Type B pancreatic cell (in vitro differentiated cells): ENCODE measurements at places on chromosomes 4 and X.

DNA sequence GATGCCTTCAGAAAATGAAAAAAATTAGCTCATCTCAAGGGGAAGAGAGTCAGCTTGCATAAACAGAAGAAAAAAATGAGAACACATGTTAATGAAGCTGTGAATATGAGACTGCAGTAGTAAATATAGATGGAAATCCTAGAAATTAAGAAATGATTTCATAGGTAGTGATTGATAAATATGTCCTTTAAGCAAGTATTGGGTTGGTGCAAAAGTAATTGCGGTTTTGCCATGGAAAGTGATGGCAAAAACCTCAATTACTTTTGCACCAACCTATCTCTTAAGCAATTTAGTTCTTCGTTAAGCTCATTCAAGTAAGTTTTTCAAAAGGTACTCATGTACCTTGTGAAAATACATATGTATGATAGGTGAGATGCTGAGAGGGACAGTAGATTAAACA, 400.9 kb downstream of the SH2D1A start:
- H3K36me3 ChIP-seq, result no peaks in the 10 kb centered on the region
- no peak overlapping the region for H3K27ac ChIP-seq
- no peaks in the 10 kb centered on the region for H3K27me3 ChIP-seq

- DNase-seq, result no peak
- peak overlapping the region; percentile 40 for H3K4me3 ChIP-seq
- peaks cover 4% of the 10 kb centered on the region for H3K36me3 ChIP-seq
- peaks cover 20% of the 10 kb centered on the region for H3K4me1 ChIP-seq
These were observed 189.3 kb downstream of the DHRSX start for GRCh38 chrX:2311501-2311900.

DNA sequence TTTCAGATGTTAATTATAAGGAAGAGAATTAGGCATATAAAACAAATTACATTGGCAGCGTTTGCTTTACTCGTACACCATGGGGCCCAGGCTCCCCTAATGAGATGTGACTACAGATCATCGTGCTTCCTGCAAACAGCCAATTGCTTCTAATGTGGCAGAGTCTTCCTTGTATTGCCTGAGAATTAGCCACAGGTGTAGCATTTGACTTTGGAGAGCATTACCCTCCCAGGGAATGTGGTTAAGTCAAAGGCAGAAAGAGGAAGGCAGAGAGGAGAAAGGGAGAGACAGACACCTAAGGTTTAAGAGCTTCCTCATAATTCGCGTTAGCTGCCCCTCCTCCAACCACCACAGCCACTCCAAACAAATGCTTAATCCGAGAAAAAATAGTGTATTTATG, 97.0 kb downstream of the MID1IP1 start:
- no peak overlapping the region for H3K4me3 ChIP-seq
- DNase-seq, result no peak
- H3K27me3 ChIP-seq, result no peaks in the 10 kb centered on the region
- H3K4me1 ChIP-seq, result no peaks in the 10 kb centered on the region
- H3K27ac ChIP-seq, result no peak overlapping the region

DNA sequence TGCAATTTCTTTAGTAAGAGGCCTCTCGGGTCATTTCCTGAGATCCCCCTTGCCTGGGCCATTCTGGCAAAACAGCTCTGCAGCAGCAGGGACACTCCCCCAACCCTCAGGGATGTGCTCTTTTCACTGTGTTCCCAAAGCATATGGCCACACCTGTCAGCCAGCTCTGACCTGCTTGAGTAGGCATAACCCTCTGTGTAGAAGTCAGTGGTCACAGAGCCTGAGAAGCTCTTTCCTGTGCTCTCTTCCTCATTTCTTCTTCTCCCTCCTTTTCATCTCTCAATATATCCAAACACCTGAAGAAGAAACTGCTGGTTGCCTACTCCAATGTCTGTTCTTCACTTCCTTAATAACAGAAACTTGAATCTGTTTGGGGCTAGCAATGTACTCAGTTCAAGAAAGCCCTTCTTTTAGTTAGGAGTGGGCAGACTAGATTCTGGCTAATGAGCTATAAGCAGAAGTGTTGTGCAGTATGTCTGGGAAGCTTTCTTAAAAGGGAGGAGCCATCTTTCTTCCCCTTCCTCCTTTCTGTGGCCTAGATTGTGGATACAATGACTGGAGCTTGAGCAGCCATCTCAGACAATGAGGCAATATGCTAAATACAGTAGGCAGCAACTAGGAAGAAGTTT, 73.3 kb downstream of the PRPS1 start:
- H3K4me1 ChIP-seq, result no peaks in the 10 kb centered on the region
- H3K27ac ChIP-seq, result no peak overlapping the region
- H3K4me3 ChIP-seq, result no peak overlapping the region
- DNase-seq, result no peak

- no peak for DNase-seq
- H3K27ac ChIP-seq, result no peak overlapping the region
- no peaks in the 10 kb centered on the region for H3K27me3 ChIP-seq
- peaks cover 3% of the 10 kb centered on the region for H3K4me1 ChIP-seq
These were observed 726.7 kb downstream of the C4orf33 start for GRCh38 chr4:129822701-129823100.

GRCh38 chr4:163344147-163345125, 744 bp downstream of the NPY5R start:
- H3K36me3 ChIP-seq, result no peaks in the 10 kb centered on the region
- H3K27me3 ChIP-seq, result peaks cover 63% of the 10 kb centered on the region
- H3K27ac ChIP-seq, result peak overlapping the region; percentile 41
- peak overlapping the region; percentile 85 for H3K4me3 ChIP-seq
- DNase-seq, result peak; percentile 71

- no peak overlapping the region for H3K4me3 ChIP-seq
- peaks cover 15% of the 10 kb centered on the region for H3K36me3 ChIP-seq
- H3K27me3 ChIP-seq, result no peaks in the 10 kb centered on the region
- no peak overlapping the region for H3K27ac ChIP-seq
- peaks cover 5% of the 10 kb centered on the region for H3K4me1 ChIP-seq
- DNase-seq, result no peak
These were observed 23.2 kb upstream of the ZCCHC13 start for GRCh38 chrX:74280759-74281158.
